Pancreas (tissue), 10 donors: ENCODE measurements at places on chromosomes 2 and 18.

DNA sequence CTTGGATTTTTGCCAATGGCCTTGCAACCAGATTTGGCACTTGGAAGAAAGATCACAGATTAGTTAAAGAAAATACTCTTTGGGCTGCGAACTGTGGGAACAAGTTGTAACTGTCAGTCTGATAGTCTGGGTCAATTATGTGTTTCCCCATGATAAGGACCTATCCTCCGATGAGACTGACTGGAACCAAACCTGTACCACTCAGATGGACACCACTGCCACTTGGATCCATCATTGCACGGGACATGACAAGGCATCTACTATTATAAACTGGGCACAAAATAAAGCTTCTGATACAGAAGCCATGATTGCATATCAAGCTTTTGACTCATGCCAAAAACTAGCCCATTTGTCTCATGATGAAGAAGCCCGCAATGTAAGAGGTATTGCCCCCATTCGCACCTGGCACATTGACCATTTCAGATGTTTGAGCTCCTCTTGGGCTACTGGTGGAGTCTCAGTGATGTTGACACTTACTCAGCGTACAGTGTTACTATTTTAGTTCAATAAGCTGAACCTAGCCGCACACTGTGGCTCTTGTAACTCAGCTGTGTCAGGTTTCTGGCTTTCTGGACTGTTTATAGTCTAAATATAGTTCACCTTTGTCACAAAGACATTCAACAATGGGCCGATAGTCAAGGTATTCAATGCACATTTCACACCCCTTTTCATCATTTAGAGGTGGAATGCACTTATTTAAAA, 179.8 kb upstream of the RBBP8 start:
- no peak for DNase-seq

DNA sequence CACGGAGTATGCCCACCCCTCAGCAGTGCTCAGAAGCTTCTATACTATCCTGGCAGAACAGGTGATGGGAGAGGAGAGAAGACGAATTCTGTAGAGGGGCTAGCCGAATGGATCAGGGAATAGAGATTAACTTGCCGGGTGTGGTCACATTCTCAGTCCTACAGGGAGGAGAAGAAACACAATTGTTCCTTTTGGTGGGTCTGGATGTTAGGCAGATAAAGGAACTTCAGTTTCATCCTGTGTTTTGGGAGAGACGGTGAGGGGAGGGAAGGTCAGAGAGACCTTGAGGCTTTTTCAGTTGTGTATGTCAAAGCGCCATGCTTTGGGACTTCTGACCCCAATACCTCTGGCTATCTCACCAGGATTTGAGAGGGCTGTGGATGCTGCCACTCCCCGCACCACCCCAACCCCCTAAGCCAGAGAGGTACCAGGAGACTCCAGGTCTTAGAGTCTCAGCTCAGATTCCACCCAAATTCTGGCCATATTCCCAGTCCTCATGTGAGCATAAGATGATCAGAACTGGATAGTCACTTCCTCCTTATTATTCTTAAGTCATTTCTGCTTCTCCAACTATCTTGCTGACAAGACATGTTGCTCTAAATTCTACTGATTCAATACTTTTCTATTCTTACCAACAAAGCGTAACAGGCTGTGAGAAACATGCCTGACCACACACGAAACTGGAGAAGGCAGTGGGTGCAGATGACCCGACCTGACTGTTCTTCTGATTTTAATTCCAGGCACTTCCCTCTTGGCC, 2.3 kb upstream of the TMEM37 start:
- no peak for DNase-seq

DNA sequence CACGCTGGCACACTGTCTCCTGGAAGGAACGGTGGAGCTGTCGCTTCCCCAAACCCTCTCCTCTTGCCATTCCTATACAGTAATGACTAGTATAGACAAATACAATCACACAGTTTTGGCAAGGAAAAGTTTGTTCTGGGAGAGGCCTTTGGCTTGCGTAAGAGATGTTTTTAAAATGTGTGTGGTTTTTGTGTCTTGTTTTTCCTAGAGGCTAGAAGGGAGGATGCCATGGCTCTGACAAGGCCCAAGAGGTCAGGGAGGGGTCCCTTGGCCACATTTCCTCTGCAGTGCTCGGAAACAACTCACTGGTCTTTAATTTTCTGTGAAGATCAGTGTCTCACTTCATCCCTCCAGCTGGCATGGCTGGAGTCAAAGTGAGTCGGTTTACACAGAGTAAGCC, 195.9 kb downstream of the SH3RF3 start:
- DNase-seq = no peak

- DNase-seq = no peak
These were observed 46.5 kb downstream of the ZFP36L2 start for GRCh38 chr2:43179942-43180341.

GRCh38 chr2:23093513-23093912, 291.5 kb upstream of the KLHL29 start:
- DNase-seq = no peak

DNA sequence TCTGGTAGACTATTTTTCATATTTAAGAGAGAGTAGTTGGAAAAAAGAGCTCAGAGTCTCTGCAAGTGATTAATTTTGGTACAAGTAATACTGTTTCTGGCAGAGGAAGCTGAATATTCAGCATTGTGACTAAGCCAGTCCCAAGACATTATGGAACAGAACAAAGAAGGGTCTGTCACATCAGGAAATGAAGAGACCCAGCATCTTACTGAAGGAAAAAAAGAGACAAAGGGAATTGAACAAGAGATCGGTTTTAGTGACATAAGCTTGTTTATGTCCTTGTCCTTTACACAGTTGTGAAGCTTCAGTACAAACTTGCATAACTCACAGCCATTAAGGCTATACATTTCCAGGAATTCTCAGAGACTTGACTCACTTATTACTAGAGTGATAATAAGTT, 568.5 kb upstream of the SLC8A1 start:
- DNase-seq = no peak

GRCh38 chr18:54116541-54117257, 107.8 kb downstream of the MBD2 start:
- DNase-seq = no peak

- DNase-seq = no peak
These were observed 217.3 kb upstream of the HS6ST1 start for GRCh38 chr2:128535953-128536352.

- DNase-seq = no peak
These were observed 101.3 kb upstream of the ETAA1 start for GRCh38 chr2:67295851-67296250.

DNA sequence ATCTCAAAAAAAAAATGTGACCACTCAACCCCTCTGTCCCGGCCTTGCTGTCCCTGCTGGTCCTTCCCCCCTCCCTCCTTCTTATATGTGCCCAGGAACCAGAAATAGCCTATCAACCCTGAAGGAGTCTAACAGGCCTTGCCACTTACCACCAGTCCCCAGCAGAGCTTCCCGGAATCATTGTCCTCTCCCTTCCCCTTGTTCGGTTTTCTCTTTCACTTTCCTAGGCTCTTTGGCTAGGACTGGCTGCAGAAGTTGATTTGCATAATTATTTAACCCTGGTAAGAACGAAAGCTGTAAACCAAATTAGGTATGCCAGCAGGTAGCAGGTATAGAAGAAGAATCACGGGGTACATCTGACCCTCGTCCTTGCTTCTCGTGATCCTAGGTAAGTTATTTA, 72.6 kb upstream of the ZNF532 start:
- DNase-seq = no peak

DNA sequence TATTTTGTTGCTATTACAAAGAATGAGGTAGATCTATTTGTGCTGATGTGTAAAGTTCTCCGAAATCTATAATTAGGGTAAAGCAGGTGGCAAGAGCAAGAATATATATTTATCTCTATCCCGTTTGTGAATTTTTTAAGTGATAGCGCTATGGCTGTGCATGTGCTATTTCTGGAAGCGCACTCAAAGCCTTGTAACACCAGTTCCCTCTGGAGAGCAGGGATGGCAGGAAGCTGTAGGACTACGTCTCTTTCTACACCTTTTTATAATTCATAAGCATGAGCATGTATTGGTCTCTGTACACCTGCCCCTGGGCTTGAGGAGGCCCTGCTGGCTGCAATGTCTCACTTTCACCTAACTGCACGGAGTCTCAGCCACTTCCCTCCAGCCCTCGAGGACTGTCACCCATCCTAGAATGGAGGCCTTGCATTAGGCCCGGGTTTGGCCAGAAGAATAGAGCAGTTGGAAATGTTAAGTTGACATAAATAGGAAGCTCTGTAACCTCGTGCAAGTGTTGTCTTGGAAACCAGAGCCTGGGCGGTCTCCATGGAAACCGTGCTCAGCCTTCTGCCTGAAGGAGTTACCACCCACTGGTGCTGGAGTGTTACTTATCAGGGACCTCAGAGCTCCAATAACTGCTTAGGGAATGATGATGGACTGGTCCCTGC, 20.9 kb downstream of the ITM2C start:
- DNase-seq = no peak

DNA sequence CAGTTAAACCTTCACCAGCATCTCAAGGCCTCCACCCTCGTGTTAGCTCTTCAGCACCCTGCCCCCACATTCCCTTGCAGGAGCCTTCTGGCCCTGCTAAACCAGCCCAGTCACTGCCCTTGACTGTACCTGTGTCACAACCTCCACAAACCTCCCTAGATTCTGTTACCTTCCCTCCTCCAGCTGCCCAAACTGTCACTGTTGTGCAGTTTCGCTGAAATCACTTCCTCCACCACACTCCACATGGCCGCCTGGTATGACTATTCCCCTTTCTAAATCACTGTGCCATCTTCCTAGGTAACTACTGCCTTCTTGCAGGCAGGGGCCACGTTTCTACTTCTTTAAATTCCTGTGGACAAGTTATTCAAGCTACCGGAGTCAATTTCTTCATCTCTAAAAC, 160.2 kb downstream of the GALNT14 start:
- DNase-seq = no peak

DNA sequence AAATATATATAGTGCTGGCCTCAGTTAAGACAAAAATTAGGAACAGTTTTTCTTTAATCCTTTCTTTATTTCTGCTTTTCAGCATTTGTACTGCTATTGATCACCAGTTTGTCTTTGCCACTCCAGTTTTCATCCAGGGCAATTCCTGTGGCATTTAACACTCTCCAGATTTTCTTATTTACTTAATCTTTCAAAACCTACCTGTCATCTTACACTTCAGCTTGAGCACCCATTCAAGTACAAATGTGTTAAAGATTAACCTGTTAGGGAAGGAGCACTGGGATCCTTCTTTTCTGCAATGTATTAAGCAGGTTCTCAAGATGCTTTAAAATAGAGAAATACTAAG, 101.8 kb upstream of the SCN1A start:
- no peak for DNase-seq

DNA sequence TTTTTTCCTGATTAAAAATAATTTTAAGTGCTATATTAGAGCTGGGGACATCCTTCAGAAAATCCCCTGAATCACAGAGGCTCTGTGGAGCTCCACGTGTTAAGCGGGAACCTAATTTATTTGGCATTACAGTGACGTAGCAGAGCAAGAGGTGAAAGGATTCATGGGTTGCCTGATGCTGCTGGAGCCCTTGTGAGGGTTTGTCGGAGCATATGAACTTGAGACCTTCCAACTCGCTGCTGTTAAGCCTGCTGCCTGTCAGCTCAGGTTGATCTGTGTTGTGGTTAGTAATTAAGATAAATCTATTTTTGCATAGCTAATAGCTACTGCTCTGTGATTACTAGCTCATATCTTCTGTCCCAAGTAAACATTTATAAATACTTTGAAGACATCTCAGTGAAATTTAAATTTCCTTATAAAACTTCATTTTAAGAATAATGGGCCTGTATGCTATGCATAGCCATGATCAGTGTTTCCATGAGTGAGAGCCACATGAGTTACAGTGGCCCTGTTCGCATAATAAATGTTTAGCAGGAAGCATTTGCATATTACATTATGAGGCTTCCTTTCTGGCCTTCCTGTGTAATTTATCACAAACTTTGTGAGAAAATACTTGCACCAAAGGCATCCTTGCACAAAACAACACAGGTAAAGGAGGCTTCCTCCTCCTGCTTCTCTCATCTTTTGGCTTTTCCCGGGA, 438.9 kb downstream of the PTPRM start:
- DNase-seq = no peak

- no peak for DNase-seq
These were observed 219.0 kb downstream of the MYO3B start for GRCh38 chr2:170396799-170397459.

DNA sequence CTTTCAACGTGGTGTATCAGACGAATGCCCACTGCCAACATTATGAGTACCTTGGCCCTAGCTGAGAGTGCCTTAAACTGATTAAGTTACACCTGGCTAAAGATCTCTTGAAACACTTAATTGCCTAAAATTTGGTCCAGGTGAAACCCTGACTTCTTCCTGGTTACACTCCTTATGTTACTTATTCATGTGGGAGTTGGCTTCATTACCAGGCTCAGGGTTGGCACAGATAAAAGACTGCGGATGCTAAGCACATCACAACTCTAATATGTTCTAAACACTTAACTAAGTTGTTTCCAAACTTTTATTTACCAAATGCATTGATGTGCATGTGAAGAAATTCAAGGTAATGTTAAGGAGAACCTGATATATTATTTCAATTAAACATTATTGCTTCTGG, 298.9 kb downstream of the TCF4 start:
- DNase-seq = no peak

DNA sequence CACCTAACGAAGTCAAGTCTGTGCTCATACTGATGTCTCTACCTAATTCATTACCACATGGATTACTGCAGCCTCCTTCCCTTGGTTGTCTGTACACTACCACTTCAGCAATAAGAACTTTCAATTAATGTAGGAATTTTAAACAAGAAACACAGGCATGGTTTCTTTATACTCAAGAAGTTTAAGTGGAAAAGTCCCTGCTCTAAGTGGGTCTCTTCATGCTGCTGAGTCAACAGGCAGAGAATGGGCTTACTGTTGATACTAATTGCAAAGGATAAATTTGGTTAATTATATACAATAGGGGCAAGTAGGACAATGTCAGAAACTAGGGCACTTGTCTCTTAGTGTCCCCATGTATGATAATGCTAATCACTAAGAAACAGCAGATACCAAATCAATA, 392.6 kb downstream of the DSEL start:
- DNase-seq = no peak

DNA sequence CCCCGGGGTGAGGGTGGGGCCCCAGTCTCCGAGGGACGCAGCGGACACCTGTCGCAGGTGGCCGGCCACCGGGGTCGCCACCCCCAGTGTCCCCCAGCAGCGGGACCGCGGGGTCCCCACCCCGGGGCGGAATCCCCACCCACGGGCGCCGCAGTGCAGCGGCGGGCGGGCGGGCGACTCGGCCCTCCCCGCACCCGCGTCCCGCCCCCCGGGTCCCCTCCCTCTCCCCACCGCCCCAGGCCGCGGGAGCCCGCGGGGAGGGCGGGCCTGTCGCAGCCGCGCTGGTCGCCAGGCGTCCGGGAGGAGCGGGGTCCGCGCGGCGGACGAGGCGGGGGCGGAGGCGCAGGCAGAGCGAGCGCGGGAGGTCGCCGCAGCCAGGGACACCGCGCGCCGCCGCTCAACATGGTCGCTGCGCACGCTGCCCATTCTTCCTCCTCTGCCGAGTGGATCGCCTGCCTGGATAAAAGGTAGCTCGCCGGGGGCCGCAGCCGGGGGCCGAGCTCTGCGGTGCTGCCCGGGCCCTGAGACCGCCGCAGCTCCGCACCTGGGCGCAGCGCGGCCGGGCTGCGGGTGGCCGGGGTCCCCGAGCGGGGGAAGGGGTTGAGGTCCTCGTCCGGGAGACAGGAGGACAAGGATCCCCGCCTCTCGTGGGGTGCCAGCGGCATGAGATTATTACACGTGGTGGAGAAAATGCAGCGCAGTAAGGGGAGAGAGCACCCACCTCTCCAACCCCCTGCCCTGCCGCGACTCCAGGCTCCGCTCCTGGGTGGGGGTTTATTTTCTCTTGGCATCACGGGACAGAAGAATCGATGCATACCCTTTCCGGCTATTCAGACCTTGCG, at the start of gene RAPGEF4:
Gene RAPGEF4 (plus strand): TSS at position 264 of the 842 bp plus-strand sequence. CDS start 139 bp downstream, at position 403.
- DNase-seq = peak; percentile 45
